ENCODE measurements at places on chromosomes 1 and 21. TPM values are rescaled to one million over a fixed set of nuclear protein-coding genes. Genes with fewer than 3 reads are reported as not detected.

- no peak for DNase-seq
Measured at GRCh38 chr1:116581323-116581885, 10.6 kb upstream of the CD58 start.

GRCh38 chr1:153345187-153346076, 3.2 kb downstream of the PGLYRP4 start:
- DNase-seq: no peak

DNA sequence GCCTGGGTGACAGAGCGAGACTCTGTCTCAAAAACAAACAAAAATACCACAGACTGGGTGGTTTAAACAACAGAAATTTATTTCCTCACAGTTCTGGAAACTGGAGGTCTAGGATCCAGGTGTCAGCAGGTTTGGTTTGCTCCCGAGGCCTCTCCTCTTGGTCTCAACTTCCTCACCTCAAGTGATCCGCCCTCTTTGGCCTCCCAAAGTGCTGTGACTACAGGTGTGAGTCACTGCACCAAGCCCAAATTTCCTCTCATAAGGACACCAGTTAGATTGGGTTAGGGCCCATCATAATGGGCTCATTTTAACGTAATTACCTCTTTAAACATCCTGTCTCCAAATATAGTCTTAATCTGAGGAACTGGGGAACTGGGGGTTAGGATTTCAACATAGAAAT, 35.5 kb downstream of the MFSD2A start:
- DNase-seq: no peak

- no peak for DNase-seq
Measured at GRCh38 chr1:63703701-63704107, 70.1 kb upstream of the ROR1 start.

DNA sequence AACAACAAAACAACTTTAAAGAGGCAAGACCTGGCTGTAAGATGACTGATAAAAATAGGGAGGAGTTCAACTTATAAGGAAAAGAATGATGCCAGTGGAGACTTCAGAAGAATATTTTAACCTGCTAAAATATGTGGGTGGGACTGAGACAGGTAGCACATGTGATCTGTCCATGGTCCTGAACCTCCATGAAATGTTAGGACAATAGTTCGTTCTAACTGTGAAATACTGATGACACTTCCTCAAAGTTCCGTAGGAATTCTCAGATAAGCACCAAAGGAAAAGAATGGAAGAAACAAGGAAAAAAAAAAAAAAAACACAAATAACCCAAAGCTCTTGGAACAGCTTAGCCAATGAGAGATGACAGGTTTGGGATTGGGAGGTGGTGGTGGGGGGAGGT, 44.7 kb downstream of the CDC42BPA start:
- no peak for DNase-seq

DNA sequence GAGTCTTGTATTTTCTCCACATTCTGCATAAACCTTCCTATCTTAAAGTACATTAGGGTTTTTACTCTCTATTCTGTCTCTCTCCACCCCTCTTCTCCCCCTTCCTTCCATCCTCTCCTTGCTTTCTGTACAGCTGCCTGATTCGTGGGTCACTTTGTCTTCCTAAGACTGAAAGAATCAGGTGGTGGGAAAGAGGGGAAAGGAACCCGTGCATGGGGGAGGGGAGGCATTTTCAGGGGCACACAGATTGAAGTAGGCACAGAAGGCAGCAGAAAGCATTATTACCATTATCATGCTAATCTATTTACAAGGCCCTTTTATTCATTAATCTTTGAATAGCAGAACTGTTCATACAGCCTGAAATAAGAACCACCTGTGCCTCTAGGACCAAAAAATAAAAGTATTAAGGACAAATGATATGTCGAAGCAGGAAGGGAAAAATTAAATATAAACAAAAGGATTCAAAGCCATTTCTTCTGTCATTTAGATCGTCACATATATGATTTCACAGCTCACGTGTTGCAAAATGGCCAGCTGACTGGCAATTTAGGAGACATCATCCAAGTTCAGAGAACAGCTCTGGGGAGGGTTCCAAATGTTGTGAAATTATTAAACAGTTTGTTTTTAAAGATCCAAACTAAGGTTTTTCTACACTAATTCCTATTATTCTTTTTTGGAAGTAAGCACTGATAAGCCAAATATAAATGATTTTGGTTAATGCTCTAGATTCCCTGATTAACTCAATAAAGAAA, 154.6 kb downstream of the PBX1 start:
- no peak for DNase-seq

DNA sequence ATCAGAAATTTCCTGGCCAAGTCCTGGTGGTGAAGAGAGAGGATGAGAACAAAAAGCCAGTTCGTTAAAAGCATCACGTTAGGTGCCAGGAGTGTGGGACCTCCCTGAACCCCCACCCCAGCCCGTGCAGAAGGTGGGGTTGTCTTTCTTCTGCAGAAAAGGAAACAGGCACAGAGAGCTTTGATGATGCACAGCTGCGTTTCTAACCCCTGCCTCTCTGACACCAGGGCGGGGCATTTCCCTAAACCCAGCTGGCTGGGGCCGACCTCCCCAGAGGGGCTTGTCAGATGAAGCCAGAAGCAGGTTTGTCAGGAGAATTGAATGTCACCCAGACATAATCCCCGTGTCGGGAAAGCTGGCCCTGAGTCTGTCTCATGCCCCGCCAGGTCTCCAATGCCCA, 189.3 kb upstream of the EDN2 start:
- DNase-seq: peak; percentile 18

TNFRSF4 gene
- 1.8 TPM for total RNA-seq

RRP15 gene
- total RNA-seq: 27.9 TPM

MASP2 gene
- not detected for total RNA-seq

GRCh38 chr21:15978215-15978738, 248.5 kb downstream of the USP25 start:
- no peak for DNase-seq

DNA sequence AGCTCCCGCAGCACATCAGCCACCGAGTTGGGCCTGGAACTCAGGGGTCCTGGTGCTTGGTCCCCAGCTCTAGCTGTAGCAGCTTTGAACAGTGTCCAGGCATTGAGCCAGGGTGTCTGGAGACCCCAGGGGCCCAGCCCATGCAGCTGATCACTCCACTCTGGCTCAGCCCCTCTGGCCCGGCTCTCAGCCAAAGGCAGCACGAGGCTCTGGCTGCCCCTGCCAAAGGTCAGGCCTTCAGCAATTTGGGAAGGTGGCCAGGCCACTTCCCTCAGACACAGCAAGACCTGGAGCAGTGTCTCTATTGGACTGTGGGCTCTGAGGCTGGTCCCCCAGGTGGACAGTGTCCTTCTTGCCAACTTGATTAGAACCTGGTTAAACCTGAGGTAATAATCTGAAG, 34.4 kb upstream of the RNF19B start:
- peak; percentile 36 for DNase-seq

GJA8 gene
- total RNA-seq: not detected

LORICRIN gene
- total RNA-seq: 0.25 TPM

DNA sequence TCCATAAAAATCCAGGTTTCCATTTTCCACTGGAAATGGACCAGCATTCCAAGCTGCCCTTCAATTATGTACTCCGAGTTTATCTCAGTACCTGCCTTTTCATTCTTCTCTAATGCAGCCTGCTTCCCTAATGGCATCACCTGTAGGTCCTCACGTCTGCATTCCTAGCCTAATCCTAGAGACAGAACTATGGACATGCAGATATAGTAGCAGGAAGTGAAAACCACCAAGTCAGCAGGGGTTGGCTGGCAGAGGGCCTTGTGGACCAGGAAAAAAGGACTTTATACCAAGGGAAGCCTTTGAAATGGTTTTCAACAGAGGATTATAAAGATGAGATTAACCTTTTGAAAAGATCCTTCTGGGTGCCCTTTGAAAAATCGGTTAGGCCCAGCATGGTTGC, 135.7 kb upstream of the L1TD1 start:
- DNase-seq: no peak

- DNase-seq: no peak
Measured at GRCh38 chr1:227450489-227450888, 112.9 kb upstream of the ZNF678 start.

DIRAS3 gene
- total RNA-seq: 44.4 TPM

- no peak for DNase-seq
Measured at GRCh38 chr21:29219165-29219770, 79.5 kb upstream of the BACH1 start.

- DNase-seq: no peak
Measured at GRCh38 chr21:26307640-26308039, 137.1 kb upstream of the APP start.

DNA sequence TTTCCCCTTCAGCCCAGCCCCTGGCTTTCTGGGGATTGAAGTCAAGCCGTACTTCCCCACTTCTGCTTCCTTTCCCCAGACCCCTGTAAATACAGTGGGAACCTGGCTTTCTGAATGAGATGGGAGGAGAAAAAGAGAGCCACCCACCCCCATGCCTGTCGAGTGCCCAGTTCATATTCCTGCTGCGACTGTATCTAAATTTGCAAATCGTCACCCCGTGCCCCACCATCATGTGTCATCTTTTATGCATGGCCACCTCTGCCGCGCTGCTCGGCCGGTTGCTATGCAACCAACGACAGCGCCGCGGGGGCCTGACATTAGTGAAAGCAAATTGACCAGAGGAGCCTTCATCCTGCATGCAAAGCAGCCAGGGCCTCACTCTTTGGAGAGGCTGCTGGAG, 143.0 kb downstream of the ELAVL4 start:
- no peak for DNase-seq

CDC42BPA gene
- 56.2 TPM for total RNA-seq

AUNIP gene
- total RNA-seq: 0.45 TPM

OR10K1 gene
- total RNA-seq: not detected

TSTD1 gene
- total RNA-seq: 45.9 TPM

DNA sequence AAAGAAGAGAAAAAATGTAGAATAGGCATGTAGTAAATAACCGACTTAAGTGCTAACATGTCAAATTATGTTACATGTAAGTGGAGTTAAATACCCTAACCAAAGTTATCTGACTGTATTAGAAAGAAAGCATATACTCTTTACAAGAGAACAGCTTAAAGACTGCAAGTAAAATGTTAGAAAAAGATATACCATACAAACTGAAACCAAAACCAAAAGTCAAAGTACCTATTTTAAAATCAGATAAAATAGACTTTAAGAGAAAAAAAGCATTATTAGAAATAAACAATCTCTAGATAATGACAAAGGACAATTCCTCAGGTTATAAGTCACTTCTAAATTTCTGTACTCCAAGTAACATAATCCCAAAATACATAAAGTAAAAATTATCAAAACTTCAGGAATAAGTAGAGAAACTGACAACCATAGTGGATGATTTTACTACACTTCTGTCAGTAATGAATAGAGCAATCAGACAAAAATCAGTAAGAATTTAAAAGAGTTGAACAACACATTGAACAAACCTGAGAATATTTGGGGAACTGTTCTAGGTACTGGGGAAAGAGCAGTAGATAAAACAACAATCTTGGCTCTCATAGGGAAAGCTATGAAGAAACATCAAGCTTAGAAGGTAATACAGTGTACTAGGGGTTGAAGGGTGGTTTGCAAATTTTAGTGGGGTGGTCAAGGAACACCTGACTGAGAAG, 127.3 kb downstream of the TBX19 start:
- DNase-seq: no peak

GRCh38 chr1:186518822-186519381, 58.0 kb upstream of the PDC start:
- DNase-seq: no peak

- DNase-seq: peak; percentile 34
Measured at GRCh38 chr21:26847002-26847401, 1.8 kb upstream of the ADAMTS1 start.

PROX1 gene
- 22.2 TPM for total RNA-seq

DNA sequence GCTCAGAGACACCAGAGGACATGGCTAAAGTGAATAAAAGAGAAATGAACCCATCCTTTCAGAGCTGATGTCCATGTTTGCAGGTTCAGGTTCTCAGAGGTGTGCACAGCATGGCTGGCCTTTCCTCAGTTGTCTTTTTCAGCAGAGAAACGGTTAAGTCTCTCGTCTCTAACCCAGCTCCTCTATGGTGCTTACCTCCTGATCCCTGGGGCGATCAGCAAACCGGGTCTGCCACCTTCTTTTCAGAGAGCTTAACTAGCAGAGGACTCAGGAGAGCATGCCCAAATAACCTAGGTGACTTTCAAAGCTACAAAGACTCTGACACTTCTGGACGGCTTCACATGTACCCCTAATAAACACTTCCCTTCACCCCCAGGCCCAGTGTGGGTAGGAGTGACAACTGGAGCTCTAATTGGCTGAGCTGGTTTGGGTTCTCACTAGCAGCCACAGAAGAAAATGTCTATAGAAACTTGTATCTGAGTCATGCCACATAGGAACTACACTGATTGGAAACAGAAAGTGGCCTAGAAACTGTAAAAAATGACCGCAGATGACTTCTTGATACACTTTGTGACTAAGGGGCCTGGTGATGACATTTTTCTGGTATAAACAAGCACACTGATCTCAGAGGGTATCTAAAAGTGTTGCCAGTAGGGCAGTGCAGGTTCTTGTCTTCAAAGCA, at the start of gene AIM2:
Gene AIM2 (minus strand): TSS at position 329 of the 682 bp plus-strand sequence. CDS start 3,267 bp downstream, outside the sequence.
- DNase-seq: no peak

GJB3 gene
- total RNA-seq: 0.36 TPM
